ENCODE measurements at places on chromosomes 11 and 22.

- DNase-seq, result no peak
These were observed 9.4 kb downstream of the TRIM29 start for GRCh38 chr11:120128392-120129119.

DNA sequence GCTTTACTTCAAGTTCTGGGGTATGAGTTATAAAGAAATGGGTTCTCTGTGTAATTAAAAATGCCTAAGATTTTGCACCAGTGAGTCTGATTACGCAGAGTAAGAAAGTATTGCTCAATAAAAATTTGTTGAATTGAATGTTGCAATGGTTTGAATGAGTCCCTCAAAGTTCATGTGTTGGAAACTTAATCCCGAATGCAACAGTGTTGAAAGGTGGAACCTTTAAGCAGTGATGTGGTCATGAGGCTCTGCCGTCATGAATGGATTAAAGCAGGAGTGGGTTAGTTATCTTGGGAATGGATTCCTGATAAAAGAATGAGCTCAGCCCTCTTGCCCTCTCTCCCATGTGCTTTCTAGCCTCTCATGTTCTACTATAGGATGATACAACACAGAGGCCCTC lies 52.6 kb upstream of the SESN3 start:
- no peak for DNase-seq

DNA sequence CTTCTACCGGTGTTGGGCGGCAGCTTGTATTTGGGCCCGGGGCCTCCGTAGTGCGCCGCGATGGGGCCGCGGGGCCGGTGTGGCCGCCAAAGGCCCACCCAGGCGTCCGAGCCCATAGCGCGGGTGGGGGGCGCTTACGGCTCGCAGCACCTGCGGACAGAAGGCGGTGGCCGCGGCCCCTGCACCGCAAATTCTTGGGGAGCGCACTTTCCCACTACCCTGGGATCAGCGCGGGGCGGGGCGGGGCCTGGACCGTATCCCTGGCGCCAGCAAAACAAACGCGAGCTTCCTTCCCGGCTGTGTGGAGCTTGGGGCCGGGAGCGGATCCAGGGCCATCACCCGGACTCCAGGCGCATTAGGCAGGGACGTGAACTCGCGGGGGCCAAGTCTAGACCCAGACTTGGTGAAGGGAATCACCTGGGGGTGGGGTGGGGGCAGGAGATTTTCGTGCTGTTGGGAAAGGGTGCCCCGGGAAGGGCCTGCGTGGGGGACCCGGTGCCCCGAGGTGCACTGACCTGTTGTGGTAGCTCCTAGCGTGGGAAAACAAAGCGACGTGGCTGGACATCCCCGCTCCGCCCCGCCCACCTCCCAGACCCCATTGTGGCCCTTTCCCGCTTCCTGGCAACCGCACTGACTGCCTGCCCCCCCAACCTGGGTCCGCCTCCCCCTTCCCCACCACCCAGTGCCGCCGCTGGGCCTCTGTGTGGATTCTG lies 2.3 kb upstream of the TYMP start:
- no peak for DNase-seq

- no peak for DNase-seq
These were observed 431.8 kb upstream of the FAT3 start for GRCh38 chr11:91792779-91793262.

GRCh38 chr11:128628325-128628673 lies 40.9 kb upstream of the ETS1 start:
- DNase-seq, result no peak

- DNase-seq, result no peak
These were observed 6.1 kb upstream of the MCAM start for GRCh38 chr11:119322921-119323531.

- DNase-seq, result no peak
These were observed 12.6 kb upstream of the RFPL2 start for GRCh38 chr22:32217465-32217864.

- DNase-seq, result no peak
These were observed 68.9 kb downstream of the ARFGAP2 start for GRCh38 chr11:47107744-47108143.

DNA sequence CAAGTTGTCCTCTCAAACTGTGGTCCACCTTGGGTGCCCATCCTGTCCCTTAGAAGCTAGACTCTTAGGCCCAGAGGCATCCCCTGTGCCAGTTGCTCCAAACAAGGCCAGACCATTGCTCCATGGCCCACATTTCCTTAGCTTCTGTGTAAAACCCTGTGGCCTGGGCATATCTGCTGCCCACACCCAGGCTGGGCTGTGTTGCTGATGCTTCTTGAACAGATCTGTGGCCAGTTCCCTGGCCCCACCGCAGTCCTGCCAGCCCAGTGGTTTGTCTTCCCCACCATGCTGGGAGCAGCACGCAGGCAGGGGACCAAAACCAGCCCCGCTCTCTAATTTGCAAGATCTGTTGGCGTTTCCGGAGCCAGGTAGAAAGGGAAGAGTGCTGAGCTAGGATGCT lies 72.2 kb downstream of the CSNK2A3 start:
- no peak for DNase-seq

DNA sequence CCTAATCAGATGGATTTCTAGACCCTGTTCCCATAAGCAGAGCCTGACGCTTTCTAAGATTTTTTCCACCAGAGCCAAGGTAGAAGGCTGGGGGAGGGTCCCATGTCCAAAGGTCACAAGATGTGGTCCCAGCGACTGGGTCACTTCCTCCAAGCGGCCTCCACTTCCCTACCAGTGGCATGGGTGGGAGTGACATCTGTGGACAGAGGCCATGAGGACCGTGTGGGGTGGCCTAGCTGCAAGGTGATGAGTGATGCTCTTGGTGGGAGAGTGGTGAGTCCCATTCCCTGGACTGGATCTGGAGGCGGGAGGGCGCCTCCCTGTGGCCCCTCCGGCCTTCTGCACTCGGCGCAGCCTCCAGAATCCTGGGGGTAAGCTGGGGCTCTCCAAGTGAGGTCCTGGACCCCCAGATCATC lies 32.4 kb upstream of the PRR5 start:
- DNase-seq, result no peak
